Fibroblast of skin of right quadriceps (primary cell): ENCODE measurements at places on chromosomes 16 and 17.

- no peak for DNase-seq
Measured at GRCh38 chr16:77690416-77690815, 31.9 kb upstream of the NUDT7 start.

- no peak for DNase-seq
Measured at GRCh38 chr16:56898847-56899246, 33.1 kb upstream of the HERPUD1 start.

- DNase-seq, result peak; percentile 77
Measured at GRCh38 chr17:76385892-76386786, 1.7 kb downstream of the SPHK1 start.

GRCh38 chr16:48053418-48053745, 102.4 kb downstream of the ABCC12 start:
- DNase-seq, result peak; percentile 27

DNA sequence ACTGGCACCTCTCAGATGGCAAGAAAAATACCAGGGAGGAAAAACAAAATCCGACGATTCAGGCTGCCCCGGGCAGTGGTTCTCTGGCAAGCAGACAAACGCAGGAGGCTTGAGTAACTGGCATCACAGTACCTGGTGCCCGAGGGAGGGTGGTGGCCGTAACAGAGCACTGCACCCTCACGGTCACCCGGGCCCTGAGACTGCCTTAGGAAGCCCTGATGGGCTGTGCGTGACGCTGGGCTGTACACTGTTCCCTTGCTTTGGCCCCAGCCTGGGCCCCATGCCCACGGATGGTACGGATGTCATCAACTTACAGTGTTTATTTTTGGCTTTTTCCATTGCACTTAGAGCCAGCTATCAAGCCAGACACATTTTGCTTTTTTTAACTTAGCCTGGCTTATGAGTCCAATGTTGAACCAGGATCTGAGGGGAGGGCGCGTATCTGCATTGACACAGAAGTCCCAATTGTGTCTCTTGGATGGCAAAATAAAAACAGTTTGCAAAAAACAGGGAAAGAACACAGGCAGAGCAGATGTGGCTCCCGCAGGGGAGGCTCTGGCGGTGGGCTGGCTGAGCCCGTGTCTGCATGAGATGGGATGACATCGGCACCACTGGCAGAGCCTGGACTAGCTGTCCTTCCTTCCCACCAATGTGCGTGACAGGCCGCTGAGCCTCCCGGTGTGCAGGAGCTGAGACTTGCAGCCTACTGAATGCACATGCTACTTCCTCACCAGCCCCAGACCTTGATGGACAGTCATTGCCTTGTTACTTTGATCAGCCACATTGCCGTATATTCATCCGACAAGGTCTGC, 287.7 kb downstream of the FOXL1 start:
- no peak for DNase-seq

- peak; percentile 61 for DNase-seq
Measured at GRCh38 chr16:3659251-3659650, 4.8 kb downstream of the DNASE1 start.

- no peak for DNase-seq
Measured at GRCh38 chr17:4144422-4144747, 1.4 kb downstream of the CYB5D2 start.

DNA sequence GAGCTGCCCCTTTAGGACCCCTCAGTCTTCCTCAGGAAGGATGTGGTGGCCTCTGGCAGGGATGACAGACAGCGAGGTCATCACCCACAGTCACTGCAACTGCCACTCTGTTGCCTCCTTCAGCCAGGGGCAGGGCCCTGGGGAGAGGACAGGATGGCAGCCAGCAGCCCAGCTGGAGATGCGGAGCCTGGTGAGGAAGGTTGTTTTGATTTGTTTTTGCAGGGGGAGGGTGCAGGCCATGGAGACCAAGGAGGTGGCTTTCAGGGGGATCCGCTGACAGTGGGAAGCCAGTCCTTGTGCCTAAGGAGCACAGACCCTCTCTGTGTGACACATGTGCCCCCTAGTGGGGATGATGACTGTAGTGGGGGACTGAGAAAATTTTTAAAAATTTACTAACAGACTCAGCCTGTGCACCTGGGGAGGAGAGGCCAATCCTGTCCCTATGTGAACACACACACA, 7.4 kb downstream of the PRCD start:
- peak; percentile 73 for DNase-seq

GRCh38 chr17:55186937-55187770, 77.6 kb upstream of the HLF start:
- DNase-seq, result no peak

DNA sequence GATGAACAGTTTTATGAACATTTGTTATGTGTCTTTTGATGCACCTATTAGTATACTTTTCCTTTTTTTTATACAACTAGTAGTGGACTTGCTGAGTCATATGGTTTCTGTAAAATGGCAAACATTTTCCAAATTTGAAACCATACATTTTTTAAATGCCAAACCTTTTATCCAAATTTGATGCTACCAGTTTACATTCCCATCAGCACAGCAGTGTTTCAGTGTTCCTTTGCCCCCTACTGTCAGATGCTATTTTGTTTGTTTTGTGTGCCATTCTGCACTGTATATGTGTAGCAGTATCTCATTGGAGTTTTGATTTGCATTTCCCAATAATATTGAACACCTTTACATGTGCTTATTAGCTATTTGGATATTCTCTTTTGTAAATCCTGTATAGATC, 219.4 kb downstream of the TANC2 start:
- peak; percentile 48 for DNase-seq

DNA sequence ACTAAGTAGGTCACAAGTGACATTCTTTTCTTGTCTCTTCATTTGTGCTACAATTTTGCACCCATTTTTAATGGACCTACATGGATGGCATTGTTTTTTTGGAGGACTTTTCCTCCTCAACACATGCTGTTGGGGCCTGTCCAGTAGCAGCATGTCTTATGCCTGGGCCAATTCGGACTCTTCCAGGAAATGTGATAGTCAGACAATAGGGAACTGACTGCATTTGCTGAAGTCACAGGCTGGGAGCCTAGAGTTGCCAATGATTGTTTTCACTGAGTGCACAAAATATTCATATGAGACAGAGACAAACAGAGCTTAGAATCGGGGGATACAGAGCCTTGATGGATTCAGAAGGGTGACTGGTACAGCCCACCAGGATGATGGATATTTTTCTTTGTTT, 867.3 kb upstream of the GOT2 start:
- DNase-seq, result no peak

- DNase-seq, result peak; percentile 76
Measured at GRCh38 chr16:81526935-81527334, 82.3 kb downstream of the CMIP start.

GRCh38 chr16:49012961-49013726, 268.5 kb downstream of the CBLN1 start:
- DNase-seq, result no peak

DNA sequence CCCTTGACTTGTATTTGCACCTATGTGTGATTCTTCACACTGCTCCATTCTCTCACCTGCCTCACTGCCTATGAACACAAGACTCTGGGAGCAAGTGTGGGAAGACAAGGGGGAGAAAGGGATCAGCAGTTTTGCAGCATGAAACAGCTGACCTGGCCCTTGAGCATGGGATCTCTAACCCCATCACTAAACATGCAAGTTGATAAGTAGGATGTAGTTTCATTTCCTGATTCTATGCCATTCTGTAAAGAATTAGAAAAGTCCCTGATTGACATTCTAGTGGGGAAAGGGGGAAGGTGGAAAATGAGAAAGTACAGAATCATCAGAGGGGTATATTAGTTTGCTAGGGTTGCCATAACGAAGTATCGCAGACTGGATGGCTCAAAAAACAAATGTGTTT, 25.3 kb upstream of the MYOCD start:
- DNase-seq, result no peak

- no peak for DNase-seq
Measured at GRCh38 chr17:44241106-44241624, 21.7 kb upstream of the UBTF start.

DNA sequence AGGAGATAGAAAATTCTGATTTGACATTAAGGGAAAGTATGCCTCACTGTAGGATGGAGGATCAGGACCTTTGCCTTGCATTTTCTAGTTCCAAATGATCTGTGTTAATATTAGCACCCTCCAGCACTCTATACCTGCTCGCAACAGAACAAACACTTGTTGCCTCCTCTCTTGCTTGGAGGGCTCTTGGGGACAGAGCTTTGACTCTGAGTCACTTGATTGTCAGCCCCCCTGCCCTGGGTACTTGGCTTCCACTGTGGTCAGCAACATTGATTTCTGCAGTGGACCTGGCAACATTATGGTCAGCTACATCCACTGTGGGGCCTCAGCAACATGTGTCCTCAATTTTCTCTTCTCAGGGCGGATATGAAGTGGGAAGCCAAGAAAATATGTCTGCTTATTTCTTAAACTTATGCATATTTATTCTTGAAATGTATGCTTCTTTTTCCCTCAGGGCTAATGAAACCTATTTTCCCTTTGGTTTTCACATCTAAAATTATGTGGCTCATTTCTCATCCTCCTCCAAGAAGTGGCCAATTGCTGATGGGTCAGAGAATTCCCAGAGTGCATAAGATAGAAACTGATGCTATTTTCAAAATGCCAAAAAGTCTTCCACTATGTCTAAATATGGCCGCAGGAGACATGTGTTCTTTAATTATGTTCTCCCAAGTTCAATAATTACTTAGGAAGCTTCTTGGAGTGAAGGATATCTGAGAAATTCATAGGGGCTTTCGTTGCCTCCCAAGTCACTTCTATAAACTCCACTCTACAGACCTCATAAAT, 94.6 kb upstream of the SMIM36 start:
- DNase-seq, result no peak
